ENCODE measurements at places on chromosomes 3 and 15.

DNA sequence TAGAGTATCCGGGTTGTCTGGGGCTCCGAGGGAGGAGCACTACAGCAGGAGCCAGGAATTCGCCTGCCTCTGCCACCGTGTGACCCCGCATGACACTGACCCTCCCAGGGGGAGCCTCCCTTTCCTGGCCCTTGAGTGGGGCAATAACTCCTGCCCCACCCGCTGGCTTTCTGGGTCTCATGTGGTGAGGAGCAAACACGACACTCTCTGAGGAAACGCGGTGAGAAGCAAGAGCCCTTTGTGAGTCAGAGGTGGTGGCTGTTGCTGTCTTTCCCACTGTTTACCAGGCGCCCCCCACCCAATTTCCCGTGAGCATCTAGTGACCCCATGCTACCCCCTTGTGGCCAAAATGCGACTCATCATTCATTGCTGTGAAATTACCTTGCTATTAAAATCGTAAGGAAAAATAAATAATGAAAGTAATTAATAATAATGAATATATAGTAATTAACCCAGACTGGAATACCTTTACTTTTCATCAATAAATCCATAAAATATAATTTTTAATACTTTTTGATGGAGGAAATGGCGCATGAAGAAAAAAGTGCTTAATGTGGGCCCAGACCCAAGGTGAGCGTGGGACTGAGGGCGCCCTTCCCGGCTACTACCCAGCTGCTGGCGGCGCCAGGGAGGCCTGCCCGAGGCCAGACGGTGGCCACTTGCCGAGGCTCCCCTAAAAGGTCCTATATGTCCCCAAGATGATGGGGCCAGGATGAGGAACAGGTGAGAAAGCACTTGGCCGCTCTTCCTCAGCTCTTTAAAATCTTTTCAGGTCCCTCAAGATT, 29.3 kb downstream of the CCNL1 start:
- DNase-seq: peak; percentile 44

DNA sequence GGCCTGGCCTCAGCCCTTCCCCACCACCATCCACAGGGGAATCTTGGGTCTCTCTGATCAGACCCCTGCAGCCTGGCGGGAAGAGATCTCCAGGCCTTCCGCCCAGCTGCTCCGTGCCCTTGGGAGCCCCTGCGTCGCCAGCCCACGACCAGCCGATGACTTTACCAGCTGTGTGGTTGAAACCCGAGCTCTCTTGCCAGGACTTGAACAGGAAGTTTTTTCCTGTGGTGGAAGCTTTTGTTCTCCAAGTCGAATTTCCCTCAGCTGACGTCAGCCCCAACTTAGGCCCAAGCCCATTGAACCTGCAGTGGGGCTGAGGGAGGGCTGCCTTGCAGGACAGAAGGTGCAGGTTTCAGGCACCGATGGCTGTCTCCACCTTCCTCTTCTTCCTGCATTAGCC, 51.7 kb upstream of the SMAD3 start:
- DNase-seq: no peak

- no peak for DNase-seq
These were observed 56.9 kb upstream of the FOXP1 start for GRCh38 chr3:71640331-71640983.

- no peak for DNase-seq
These were observed 12.6 kb upstream of the SHISA5 start for GRCh38 chr3:48516571-48516970.

DNA sequence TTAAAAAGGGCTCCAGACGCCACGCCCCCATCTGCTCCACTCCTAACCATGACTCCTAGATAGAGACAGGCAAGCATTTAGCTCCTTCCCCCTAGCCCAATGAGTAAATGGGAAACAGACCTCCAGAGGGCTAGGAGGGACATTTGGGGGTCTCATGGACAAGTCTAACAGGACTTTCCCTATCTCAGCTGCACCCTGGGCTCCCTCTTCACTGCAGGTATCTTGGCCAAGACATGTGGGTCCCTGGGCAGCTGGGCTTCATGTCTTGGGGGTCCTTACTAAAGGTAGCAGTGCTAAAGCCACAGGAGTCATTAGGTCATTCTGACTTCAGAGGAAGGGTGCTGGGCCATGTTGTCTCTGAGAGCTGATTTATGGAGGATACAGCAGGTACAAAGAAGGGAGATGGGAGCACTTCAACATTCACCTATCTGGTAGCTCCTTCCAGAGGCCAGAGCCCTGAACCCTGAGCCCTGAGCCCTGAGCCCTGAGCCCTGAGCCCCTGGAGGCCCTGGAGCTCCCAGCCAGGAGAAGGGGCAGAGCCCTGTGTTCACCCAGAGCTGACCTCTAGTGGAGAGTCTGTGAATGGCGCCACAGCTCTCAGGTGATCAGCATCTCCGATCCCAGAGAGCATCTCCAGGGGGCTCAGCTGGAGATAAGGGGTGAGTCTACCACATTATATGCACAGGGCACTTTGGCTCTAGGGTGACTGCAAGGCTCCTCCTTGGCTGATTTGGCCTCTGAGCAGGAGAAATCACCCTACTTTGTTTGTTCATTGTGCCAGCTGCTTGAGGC, 40.1 kb upstream of the EPHB1 start:
- peak; percentile 13 for DNase-seq
